ENCODE measurements at places on chromosomes 3 and 15.

DNA sequence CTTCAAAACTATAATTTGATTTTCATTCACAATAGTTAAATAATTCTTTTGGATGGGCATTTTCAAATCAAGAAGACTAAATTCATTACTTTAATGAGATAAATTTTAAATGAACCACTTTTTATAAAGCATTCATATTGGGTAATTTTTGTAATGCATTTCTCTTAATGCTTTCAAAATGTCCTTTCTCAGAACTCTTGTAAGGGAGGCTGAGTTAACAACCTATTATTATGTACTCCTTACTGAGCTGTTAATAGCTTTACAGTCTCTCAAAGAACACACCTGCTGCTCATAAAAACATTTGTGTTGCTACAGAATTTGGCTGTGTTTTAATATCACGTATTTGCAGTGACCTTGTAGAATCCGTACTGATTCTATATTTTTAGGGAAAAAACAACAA lies 334.0 kb upstream of the ARL6 start:
- no peak for DNase-seq

GRCh38 chr3:164417955-164418354 lies 660.3 kb downstream of the SI start:
- no peak for DNase-seq

- no peak for DNase-seq
Measured at GRCh38 chr15:70036585-70037291, 61.0 kb downstream of the TLE3 start.

GRCh38 chr15:38768970-38769369 lies 204.4 kb upstream of the RASGRP1 start:
- no peak for DNase-seq

- peak; percentile 17 for DNase-seq
Measured at GRCh38 chr3:37453393-37454389, 279.3 kb upstream of the LRRFIP2 start.

GRCh38 chr3:126867863-126868200 lies 115.1 kb upstream of the PLXNA1 start:
- DNase-seq, result no peak

GRCh38 chr15:77905301-77905920 lies 172.1 kb downstream of the TBC1D2B start:
- DNase-seq, result no peak

- no peak for DNase-seq
Measured at GRCh38 chr3:153348457-153349107, 186.6 kb downstream of the RAP2B start.

- DNase-seq, result no peak
Measured at GRCh38 chr15:68512052-68512451, 66.7 kb upstream of the CORO2B start.

- DNase-seq, result no peak
Measured at GRCh38 chr15:69140306-69140705, 20.1 kb upstream of the GLCE start.

GRCh38 chr3:169116056-169116693 lies 547.3 kb downstream of the MECOM start:
- no peak for DNase-seq

DNA sequence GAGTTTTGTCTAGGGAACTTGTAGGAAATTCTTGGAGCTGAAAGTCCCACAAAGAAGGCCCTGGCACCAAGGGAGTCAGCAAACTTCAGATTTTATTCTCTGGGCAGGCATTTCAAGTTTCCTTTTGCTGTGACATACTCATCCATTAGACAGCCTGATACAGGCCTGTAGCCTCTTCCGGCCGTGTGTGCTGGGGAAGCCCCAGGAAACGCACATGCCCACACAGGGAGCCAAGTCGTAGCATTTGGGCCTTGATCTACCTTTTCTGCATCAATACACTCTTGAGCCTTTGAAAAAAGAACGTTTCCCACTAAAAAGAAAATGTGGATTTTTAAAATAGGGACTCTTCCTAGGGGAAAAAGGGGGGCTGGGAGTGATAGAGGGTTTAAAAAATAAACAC lies 15.0 kb downstream of the TIGIT start:
- no peak for DNase-seq

DNA sequence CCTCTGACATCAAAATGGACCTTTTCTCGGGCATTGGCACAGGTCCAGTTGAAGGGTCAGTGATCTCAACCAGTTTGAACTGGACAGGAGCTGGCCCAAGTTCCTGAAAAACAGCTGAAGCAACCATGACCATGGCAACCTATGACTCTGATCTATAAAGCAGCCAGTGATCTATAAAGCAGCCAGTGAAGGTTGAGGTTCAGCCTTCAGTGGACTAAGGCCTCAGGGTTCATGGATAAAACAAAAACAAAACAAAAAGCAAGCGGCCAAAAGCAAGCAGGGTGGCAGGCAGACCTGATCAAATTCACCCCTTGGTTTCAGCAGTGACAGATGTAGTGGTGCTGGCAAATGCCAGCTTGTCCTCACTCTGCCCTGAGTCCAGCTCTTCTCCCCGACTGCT lies 10.0 kb upstream of the CHRNB4 start:
- DNase-seq, result no peak

GRCh38 chr3:125017406-125017805 lies 38.4 kb downstream of the HEG1 start:
- DNase-seq, result no peak

DNA sequence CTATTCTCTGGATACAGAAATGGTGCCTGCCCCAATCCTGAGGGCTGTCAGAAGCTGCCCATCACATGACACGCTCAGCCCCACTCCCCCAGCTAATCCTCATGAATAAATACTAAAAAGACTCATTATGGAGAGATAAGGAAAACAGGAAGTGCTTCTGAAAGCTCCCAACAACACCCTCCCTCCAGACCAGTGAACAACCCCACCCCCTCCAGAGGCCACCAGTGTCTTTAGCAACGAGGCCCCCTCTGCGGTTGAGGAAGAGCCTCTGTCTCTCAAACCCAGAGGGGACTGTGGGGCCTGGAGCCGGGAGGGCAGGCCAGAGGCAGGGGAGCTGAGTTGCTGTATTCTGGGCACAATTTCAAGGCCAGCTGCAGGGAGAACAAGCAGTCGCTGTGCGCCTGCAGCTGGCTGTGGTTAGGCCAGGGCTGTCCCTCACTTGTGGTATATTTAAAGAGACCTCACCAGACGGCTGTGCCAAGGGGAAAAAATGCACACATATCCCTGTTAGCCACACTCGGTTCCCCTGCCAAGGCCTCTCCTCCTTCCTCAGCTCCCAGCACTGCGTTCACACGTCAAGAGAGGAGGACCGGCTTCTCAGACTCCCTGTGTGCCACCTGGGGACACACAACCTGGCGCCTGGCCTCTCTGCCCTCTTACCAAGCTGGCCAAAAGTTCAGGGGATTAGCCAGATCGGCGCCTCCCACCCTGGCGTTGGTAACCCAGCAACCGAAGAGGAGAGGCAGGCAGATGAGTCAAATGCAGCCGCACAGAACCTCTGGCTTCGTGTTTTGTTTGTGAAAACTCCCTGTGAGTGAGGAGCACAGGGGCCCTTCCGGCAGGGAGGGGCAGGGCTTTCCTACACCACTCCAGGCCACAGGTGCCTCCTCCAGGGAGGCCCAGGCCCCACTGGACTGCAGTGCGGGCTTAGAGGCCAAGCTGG lies 101.2 kb upstream of the ETV5 start:
- peak; percentile 75 for DNase-seq

GRCh38 chr15:83082730-83083386 lies 15.8 kb upstream of the BTBD1 start:
- no peak for DNase-seq

- no peak for DNase-seq
Measured at GRCh38 chr15:74050127-74050526, 32.2 kb downstream of the GOLGA6A start.

DNA sequence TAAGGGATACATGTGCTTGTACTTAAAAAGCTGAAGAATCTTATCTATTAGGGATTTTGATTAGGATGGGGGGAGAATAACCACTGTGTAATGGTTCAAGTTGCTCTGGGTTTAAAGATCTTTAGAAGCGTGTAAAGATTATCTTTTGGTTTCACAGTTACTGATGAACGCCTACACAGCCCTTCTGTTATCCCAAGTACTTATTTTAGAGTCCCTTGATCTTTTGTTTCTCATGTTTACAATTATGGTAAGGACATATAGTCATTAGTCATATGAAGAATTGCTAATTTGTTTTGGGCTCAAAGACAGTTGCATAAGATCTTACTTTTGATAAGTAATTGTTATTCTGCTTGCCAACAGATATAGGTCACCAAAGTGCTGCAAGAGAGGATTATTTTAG lies 160.1 kb downstream of the PLCL2 start:
- no peak for DNase-seq

- no peak for DNase-seq
Measured at GRCh38 chr3:169389211-169389924, 274.1 kb downstream of the MECOM start.

DNA sequence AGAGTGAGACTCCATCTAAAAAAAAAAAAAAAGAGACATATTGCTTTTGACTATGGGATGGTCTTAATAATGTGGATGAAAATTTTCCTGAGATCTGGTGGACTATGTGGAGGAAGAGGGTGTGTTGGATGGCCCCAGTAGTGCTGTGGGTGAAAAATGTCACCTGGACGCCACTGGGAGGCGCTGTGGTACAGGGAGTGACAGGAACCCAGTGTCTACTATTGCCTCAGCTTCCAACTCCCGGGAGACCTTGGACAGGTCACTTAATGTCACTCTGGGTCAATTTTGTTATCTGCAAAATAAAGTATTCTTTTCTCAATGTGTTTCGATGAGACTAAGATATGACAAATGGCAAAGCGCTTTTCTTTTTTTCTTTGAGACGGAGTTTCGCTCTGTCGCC lies 27.7 kb upstream of the DCP1A start:
- peak; percentile 5 for DNase-seq

DNA sequence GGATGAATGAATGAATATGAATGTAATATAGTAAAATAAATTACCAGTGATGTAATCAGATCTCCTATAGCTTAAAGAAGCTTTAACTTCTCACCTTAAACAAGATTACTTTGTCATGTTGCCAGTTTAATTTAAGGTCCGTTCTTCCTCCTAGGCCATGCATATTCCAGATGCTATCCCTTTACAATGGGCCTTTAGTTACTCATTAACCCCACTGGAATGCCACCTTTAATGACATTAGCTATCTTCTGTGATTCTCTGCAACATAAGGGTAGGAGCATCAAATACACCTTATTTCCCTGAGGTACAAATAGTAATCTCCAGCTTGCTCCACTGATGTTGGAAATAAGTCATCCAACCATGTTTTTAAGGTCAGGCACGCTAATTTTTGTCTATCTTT lies 63.0 kb upstream of the TIMP4 start:
- DNase-seq, result no peak

DNA sequence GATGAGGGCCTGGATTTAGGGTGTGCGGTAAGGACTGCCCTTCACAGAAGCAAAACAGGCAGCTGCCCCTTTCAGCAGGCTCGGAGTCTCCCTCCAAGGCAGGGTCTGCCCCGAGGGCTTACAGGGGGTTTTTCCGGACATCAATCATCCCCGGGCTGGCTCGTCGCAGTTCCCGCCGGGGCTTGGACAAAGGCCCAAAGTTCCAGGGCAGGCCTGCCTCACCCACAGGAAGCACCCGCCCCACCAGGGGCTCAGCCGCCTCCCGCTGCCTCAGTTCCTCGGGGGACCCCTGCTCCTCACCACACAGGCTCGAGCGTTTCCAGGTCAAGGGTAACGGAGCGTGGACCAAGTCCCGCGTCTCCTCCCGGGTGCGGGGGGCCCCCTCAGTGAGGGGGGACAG lies 27.0 kb downstream of the KIF7 start:
- DNase-seq, result no peak

GRCh38 chr3:114364806-114365654 lies 71.2 kb downstream of the TIGIT start:
- no peak for DNase-seq

- peak; percentile 72 for DNase-seq
Measured at GRCh38 chr15:81126892-81127291, 7.2 kb upstream of the CFAP161 start.

- no peak for DNase-seq
Measured at GRCh38 chr15:63469984-63470383, 34.4 kb upstream of the USP3 start.

- no peak for DNase-seq
Measured at GRCh38 chr3:183161552-183162336, 790 bp downstream of the LAMP3 start.

DNA sequence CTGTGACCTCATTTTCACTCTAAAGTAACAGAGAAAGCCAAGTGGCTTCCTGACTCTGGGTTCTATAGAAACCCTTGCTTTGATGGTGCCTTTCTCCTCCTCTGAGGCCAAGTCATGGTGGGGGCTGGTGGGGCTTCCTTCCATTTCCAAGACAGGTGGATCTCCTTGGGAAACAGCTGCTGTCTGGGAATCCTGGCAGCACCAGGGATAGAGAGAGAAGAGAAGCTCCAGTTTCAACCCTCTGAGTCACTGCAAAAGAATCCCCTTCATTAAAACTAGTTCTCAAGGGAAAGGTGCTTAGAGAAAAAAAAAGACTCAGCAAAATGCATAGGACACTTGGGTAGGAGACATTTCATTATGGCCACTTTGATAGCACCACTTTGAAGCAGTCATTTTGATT lies 614.4 kb downstream of the FHIT start:
- DNase-seq, result no peak

GRCh38 chr3:138834596-138835396 lies at the start of gene PIK3CB:
Gene PIK3CB (minus strand): TSS chr3:138834928. CDS start chr3:138759343, 75,585 bp downstream.
- peak; percentile 70 for DNase-seq

DNA sequence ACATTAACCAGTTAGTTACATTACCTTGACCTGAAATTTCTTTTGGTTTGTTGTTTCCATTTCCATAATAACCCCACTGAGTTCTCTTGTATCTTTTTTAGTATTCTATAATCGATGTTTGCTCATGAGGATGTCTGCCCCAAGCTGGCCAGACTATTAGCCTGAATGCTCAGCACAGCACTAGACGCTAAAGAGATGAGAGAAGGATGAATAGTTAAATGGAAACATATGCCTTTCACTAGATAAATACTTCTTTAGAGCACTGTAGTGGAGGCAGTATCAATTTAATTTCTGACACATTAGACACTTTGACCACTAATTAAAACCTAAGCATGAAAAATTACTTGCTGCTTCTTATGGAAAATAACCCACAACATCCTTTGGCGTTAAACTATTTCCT lies 654.9 kb upstream of the KCNMB2 start:
- no peak for DNase-seq

DNA sequence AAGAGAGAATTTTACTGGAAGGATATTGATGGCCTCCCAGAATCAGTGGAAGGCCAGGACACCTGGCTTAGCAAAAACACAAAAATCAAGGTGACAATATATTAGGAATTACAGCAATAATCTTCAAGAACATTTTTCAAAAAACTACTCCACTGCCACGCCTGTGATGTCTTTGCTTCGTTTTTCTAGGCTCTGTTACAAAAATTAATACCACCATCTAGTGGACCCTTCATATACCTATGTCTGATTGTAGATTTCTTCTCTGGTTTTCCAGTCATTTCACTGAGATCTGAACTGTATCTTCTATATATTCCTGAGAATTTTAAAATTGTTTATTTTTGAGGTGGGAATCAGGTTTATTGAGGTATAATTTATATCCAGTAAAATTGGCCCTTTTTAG lies 5.6 kb upstream of the SLC33A1 start:
- no peak for DNase-seq

GRCh38 chr3:58462829-58463180 lies 29.1 kb upstream of the KCTD6 start:
- no peak for DNase-seq

Data from skin of body (tissue), 3 donors.